ENCODE measurements at places on chromosomes 3 and 15.

- DNase-seq, result no peak
Measured at GRCh38 chr3:5645692-5646410, 458.3 kb downstream of the EDEM1 start.

- DNase-seq, result no peak
Measured at GRCh38 chr3:22156868-22157267, 405.9 kb upstream of the ZNF385D start.

DNA sequence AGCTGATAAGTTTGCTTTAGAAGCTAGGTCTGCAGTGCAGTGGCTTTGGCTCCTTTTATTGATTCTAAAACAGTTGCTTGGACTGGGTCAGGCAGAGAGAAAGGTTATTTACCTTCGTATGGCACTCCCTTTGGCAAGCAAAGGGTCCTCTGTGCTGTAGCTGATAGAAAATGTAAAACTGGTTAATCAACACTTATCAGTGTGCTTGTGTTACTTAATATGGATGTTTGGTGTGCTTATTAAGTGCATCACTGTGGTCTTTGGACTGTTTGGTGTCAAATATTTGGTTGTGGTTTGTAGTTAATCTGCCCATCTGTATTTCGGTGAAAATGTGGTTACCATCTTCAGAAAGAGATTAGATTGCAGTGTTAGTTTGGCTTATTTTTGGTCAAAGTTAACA, 16.0 kb downstream of the UBE2E2 start:
- no peak for DNase-seq

DNA sequence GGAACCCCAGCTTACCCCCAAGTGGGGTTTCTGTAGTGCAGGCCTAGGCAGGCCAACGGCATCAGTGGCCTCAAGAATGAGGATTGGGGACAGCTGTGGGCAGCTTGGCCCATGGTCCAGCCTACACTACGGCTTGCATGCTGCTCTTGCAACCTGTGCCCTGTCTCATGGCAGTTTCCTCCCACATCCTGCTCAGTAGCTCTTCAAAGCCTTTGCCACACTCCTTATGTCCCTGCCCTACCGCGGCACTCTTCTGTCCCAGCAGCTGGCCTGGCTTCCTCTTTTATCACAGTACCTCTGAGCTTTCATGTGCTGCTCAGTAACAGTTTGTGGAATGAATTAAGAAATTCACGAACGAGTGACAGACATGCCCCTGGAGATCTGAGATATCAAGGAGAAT, 431.0 kb downstream of the EPHB1 start:
- no peak for DNase-seq

DNA sequence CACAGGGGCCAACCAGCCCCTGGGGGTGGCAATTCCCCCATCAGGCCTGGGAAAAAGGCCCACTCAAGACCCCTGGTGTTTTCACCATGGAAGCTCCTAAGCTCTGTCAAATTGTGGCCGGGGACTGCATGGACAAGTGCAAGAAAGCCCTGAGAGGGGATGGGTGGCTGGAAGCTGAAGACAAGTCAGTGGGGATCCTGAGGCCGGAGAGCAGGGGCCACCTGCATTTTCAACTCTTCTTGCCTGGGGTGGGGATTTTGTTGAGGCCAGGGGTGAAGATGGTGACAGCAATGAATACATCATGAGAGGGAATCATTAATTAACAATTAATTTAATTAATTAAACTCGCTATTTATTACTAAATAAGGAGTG, 33.9 kb downstream of the FEM1B start:
- no peak for DNase-seq

GRCh38 chr3:72896996-72897757, 9.3 kb downstream of the GXYLT2 start:
- DNase-seq, result no peak

GRCh38 chr3:70771426-70772147, 459.1 kb upstream of the MDFIC2 start:
- no peak for DNase-seq

GRCh38 chr15:94177112-94177511, 54.2 kb upstream of the MCTP2 start:
- no peak for DNase-seq

DNA sequence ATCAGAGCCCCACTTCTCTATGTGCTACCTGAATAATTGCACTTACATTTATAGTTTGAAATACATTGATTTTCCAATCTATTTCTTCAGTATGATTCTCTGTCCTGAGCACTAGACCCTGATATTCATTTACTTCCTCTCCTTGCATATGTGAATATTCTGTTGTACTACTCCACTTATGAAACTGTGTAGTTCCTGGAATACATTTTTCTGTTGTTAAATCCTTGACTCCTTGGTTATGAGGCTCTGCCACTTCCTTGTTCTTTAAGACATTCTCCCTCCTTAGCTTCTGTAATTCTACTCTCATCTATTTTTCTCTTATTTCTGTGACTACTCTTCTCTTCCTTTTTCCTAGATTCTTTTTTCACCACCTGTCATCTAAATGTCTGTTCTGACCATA, 12.9 kb upstream of the MGA start:
- DNase-seq, result no peak

- peak; percentile 18 for DNase-seq
Measured at GRCh38 chr3:176513604-176514003, 683.7 kb downstream of the TBL1XR1 start.

GRCh38 chr3:52444860-52445793, at the start of gene SEMA3G:
Gene SEMA3G (minus strand): TSS chr3:52445103. CDS start chr3:52445027, 76 bp downstream.
- peak; percentile 68 for DNase-seq

- no peak for DNase-seq
Measured at GRCh38 chr3:99767291-99767690, 50.4 kb upstream of the CMSS1 start.

DNA sequence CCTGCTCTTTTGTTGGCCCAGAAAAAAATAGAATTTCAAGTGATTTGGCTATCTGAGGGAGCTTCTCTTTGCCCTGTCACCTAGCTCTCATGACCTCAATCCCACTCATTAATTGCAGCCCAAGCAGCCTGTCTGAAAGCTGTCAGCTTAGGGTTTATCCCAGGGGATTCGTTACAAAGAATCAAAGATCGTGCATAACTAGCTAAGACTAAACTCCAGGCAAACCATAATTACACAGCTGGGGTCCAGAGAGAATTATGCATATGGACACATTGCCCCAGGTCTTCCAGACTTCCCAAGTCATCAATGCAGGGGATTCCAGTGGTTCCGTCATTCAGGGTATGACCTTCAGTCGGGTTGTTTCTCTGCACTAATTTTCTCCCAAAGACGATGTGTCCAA, 91.6 kb upstream of the CBLB start:
- DNase-seq, result no peak

GRCh38 chr15:32822739-32823138, 104.9 kb downstream of the GREM1 start:
- no peak for DNase-seq

GRCh38 chr3:166282931-166283330, 445.7 kb upstream of the BCHE start:
- DNase-seq, result no peak

- DNase-seq, result no peak
Measured at GRCh38 chr15:48191574-48192225, at the start of gene CTXN2. Gene CTXN2 (plus strand): TSS chr15:48191665. CDS start chr15:48201301, 9,636 bp downstream.

GRCh38 chr15:31024979-31025378, 33.6 kb upstream of the MTMR10 start:
- DNase-seq, result no peak

Data from stimulated activated CD4-positive, alpha-beta T cell treated with anti-CD3 and anti-CD28 coated beads, Interleukin-2, amount 100 ng/mL, for 48 hours (primary cell).